ENCODE measurements at places on chromosomes 2 and 18.

- DNase-seq = no peak
Observed at GRCh38 chr2:72089537-72089936, 58.1 kb downstream of the CYP26B1 start.

DNA sequence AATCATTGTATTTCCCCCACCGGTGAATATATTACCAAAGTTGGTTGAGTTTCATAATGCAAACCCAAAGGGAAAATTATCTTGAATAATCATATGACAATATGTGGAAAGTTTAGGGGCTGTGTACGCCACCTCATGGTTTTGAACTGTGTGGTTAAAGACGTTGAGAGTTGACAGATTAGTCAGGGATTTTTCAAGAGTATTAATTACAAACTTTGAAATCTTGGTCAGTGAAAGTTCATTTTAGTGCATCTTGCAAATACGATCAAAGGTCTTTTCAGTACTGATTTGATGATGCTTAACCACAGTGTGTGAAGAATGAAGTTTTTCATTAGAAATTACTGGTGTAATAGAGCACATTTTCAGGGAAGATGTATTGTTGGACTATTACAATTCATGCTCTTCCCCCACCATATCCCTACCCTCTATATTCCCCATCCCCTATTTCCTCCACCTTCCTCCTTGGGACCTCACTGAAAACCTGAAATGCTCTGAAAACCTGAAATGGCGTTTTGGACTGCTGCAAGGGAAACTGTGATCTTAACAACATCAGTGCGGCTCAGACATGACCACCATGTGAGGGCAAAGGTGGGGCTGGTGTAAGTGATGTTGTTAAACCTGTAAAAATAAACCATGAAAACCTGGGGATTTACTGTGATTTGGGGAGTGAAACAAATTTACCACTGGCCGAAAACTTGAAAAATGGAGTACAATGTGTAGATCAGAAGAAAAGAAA is 4.5 kb upstream of the BCL2L11 start:
- no peak for DNase-seq

DNA sequence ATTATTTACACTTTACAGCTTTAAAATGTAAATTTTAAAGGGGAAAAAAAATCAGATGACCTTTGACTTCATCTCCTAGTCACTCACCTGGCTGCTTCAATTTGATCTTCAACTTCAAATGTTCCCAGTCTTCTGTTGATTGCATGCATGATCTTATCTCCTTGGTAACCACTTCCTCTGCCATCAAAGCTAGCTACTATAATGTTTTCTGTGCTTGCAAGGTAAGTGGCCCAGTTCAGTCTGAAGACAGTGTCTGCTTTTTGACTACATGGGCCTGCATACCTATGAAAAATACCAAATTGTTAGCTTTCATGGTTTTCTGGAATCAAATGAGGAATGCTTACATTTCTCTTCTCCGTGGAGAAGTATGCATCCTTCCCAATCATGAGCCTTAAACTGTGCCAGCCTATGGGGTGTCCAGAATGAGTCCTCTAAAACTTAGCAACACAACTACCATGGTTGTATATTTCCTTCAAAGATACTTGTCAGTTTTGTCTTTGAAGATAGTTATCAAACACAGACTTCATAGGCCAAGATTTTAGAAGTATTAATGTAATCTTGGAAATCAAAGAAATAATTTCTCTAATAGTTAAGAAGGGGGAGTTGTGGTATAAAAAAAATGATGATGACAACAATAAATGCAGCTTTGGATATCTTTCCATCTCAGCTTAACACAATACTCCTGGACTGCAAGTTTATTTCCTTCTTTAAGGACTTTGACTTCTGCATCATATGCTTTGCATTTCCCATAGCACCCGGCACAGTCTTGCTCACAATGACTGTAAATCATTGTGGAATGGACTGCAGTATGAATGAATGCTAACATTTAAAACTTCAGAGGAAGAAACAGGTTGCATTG is 62.1 kb downstream of the DPP4 start:
- DNase-seq = no peak

DNA sequence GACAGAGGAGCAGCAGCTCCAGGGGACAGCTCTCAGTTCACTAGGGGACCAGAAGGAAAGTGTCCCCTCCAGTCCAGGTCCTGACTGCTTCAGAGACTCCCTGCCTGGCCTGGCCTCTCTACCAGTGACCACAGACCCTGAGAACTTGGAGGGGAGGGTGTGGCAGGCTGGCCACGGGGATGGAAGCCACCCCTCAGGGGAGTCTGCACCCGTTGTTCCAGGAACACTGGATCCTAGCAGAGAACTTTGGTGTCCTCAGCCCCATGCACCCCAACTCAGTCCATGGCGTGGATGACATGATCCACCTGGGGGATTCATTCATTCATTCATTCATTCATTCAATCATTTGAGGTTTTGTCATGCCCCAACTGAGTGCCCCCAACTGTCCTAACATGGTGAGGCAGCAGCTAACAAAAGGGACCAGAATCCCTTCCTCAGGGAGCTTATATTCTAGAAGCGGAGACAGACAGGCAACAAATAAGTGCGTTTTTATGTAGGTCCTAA is 31.9 kb downstream of the MYO7B start:
- no peak for DNase-seq

GRCh38 chr18:13173578-13174145 is 44.9 kb upstream of the LDLRAD4 start:
- no peak for DNase-seq

- no peak for DNase-seq
Observed at GRCh38 chr2:137677466-137677865, 286.8 kb upstream of the HNMT start.

DNA sequence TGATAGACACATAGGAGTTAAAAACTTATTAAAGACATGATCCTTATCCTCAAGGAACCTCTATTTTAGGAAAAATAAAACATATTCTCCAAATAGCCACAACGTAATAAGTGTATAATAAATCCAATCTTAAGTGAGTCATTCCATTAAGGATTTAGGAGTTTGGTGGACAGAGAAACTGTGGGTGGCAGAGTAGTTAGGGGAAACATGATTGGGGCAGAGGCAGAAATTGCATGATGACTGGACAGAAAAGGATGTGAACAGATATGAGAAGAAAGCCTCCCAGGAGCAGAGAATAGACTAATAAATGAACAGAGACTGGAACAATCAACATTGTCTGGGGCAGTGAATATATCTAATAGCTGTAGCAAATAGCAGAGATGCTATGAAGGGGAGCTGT is 48.1 kb upstream of the SIGLEC15 start:
- no peak for DNase-seq

GRCh38 chr2:20447437-20448245 is 767 bp downstream of the RHOB start:
- DNase-seq = peak; percentile 14

- peak; percentile 93 for DNase-seq
Observed at GRCh38 chr2:10375570-10376281, 72.4 kb downstream of the ODC1 start.

DNA sequence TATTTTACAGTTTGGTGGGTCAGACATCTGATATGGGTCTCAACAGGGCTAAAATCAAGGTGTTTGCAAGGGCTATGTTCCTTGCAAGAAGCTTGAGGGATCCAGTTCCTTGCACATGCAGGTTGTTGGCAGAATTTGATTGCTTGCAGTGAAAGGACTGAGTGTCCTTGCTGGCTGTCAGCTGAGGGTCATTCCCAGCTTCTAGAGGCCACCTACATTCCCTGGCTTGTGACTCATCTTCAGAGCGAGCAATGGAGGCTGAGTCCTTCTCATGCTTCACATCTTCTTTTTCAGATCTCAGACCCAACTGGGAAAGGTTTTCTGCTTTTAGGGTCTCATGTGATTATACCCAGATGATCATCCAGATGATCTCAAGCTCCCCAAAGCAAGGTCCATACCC is 12.4 kb downstream of the MEX3C start:
- no peak for DNase-seq

DNA sequence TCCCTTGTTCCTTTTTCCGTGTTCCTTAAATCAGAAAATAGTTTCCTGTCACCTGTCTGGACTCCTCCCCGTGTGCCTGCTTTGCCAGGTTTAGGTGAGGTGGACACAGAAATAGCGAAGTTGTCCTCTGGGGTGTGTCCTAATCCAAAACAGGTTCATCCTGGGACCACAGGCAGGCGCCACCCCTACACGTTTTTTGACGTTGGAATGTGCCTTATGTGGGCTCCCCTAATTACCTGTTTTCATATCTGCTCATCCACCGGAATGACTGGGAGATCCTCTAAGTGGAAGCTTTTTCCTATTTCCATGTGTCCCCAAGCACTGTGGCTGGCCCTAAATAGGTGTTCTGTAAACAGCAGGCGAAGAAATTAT is 49.0 kb upstream of the PAIP2B start:
- DNase-seq = no peak

DNA sequence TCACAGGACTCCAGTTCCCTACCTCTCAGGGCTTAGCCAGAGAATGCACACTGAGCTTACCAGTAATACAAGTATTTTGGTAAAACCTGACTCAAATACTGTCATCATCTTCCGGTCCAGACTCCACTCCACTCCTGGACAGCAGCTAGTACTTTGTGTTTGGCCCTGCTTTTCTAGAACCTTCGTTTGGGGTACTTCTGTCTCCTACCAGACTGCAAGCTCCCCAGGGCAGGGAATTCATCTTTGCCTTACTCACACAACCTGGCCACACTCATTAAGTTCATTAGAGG is 108.9 kb upstream of the CDC42EP3 start:
- DNase-seq = no peak

DNA sequence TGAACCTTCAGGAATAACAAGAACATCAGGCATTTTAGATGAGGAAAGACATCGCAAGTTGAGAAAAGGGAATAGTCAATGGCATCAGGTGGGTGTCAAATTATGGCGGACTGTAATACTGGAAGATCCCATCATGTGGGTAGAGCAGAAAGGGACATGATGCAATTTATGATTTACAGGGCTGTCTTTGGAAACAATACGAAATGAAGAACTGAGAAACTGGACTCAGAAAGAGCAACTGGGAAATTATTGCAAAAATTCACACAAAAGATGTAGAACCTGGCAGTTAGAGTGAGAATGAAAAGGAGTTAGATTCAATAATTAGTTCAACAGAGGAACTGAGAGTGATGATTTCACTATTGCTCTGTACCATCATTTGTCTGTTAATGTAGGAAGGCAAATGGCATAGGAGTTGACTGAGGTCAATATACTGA is 1635.0 kb upstream of the ACVR2A start:
- DNase-seq = no peak

GRCh38 chr2:211802666-211803065 is 735.9 kb downstream of the ERBB4 start:
- peak; percentile 44 for DNase-seq

GRCh38 chr18:74376523-74376922 is 60.9 kb downstream of the C18orf63 start:
- DNase-seq = no peak

- no peak for DNase-seq
Observed at GRCh38 chr2:28991021-28991420, 9.9 kb downstream of the TOGARAM2 start.

- peak; percentile 86 for DNase-seq
Observed at GRCh38 chr2:166614503-166614902, 120.5 kb upstream of the SCN7A start.

DNA sequence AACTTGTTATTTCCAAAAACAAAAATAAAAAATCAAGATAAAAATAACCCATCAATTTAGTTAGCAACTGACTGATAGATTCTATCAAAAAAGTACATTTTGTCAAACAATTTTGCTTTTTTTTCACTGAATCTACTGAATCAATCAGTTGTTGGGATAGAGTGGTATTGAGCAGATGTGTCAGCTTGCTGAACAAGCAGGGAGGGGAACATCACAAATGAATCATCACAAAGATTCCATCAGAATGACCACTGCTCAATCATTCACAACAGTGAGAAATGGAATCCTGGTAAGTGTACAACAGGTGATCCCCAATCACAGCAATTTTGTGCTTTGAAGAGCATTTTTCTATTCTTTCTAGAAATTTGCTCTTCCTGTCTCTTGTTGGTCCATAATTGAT is 12.3 kb upstream of the SLC14A2 start:
- no peak for DNase-seq

GRCh38 chr2:241074065-241074818 is 27.8 kb downstream of the MTERF4 start:
- no peak for DNase-seq

DNA sequence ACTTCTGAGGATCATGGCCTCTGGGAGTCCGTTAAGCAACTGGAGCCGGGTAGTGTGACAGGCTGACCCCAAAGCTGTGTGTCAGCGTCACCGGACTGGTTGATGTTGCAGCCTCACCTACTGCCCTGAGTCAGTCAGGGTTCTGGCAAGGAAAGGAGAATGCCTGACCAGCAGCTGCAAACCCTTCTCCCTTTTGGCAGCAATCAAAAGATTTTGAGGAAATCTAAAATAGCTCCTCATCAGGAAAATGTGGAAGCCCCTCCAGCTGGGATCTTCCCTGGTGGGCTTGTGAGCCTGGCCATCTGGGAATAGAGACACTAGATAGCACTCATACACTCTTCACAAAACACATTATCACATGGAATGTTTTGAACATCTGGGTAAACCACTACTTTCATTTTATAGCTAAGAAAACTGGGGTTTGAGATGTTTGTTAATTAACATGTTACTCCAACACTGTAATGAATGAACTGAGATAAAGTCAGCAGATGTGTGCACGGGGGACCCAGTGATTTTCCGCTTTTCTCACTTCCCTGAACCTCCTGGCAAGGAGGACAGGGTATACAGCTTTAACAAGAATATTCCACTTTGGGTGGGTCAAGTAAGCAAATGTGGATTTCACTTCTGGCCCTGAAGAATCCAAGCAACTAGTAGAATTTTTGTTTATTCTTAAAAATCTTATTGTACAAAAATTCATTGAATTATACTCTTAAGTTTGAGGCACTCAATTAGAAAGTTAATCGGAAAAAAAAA is 24.7 kb downstream of the CLUL1 start:
- no peak for DNase-seq

DNA sequence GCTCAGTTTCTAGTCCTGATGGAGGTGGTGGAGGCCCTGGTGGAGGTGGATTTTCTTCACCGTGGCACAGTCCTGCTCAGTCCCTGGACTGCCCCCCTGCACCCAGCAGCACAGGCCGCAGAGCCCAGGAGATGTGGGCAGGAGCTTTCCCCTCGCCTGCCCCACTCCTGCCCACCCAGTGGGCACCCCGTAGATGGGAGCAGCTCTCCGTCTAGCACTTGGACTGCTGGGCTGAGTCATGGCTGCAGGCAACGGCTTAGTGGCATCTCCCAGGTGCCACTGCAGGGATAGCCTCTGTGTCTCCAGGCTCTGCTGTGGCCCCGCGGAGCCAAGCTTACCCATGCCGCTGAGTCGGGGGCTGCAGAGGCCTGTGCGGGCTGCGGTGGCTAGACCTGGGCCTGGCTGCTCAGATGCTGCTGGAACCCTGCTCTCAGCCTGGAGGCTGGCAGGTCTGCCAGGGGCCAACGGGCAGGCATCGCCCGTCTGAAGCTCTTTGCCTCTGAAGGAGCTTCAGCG is 92.3 kb upstream of the CTDP1 start:
- DNase-seq = no peak

GRCh38 chr18:45733535-45733934 is 9.6 kb downstream of the SLC14A1 start:
- DNase-seq = no peak

DNA sequence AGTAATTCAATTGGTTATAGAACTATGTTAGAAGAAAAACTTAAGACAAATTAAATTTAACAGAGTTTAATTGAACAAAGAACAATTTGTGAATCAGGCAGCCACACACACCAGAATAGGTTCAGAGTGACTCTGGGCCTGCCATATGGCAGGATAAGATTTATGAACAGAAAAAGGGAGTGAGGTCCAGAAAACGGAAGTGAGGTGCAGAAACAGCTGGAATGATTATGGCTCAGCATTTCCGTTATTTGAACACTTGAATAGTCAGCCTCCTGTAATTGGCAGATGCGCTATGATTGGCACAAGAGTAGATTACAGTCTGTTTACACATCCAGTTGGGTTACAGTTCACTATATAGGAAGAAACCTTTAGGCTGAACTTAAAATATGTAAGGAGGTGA is 99.0 kb downstream of the MBD2 start:
- DNase-seq = no peak
